Hindlimb muscle (tissue), 1 donor: ENCODE measurements at places on chromosomes 2 and 18. TPM values are rescaled to one million over a fixed set of nuclear protein-coding genes. Genes with fewer than 3 reads are reported as not detected.

Gene TUBB8B
- not detected for polyA plus RNA-seq

Gene MOCOS
- polyA plus RNA-seq: 0.10 TPM

Gene ANKRD30B
- polyA plus RNA-seq: not detected

Gene ITPRIPL1
- polyA plus RNA-seq: 3.5 TPM
